ENCODE measurements at places on chromosomes 7 and 10.

DNA sequence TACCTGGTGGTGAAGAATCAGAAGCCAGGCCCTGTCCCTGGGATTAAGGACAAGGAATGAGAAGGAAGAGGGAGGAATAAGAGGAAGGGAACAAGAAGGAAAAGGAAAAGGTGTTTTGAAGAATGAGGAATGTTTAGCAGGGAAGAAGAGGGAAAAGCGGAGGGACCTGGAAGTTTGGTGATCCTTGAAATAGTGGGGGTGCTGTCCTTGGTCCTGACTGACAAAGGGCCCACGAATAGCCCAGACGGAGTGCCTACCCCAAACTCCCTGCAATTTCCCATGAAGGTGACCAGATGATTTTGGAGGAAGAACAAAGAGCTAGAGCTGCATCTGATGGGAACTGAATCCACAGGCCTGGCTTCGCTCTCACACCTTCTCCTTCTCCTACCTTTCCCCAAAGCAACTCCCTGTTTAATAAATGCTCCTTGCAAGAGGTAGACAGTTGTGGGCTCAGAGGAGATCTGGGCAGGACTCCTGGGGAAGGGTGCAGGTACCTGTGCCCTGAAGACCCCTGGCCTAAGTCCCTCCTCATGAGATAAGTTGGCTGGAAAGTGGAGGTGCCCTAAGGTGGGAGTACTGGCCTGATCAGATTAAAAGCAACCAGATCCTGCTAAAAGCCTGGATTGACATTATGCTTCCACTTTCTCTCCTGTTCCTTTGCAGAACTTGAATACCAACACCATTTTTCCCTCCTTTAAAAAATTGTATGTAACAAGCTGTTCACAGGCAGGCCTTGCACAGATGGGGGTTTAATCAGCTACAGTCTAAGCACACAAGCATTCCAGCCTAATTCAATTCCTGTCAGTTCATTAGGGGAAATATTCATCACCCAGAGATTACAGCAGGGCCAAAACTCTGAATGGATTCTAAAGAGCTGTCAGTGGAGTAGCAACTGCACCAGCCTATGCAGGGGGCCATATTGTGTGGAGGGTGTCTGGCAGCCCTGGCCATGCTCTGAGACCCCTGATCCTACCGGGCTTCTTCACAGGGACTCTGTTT, 19.4 kb downstream of the KAZALD1 start:
- peak; percentile 52 for DNase-seq

DNA sequence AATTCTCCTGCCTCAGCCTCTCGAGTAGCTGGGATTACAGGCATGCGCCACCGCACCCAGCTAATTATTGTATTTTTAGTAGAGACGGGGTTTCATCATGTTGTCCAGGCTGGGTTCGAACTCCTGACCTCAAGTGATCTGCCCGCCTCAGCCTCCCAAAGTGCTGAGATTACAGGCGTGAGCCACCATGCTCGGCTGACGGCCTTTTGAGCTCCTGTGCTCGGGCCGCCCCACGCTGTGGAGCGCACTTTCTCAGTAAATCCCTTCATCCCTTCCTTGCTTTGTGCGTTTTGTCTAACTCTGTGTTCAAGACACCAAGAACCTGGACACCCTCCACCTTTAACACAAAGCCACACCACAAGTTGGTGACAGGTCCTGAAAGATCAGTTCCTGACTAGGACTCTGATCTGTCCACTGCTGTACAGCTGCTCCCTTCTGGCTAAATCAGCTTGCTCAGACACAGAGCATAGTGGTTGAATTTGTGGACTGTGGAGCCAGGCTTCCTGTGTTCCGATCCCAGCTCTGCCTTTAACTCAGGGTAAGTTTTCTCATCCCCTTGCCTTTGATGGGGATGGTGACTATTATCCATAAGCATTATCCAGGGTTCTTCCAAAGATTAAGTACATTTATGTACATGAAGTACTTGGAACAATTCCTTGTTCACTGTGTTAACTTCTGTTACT, 20.1 kb downstream of the CHST3 start:
- DNase-seq: no peak

DNA sequence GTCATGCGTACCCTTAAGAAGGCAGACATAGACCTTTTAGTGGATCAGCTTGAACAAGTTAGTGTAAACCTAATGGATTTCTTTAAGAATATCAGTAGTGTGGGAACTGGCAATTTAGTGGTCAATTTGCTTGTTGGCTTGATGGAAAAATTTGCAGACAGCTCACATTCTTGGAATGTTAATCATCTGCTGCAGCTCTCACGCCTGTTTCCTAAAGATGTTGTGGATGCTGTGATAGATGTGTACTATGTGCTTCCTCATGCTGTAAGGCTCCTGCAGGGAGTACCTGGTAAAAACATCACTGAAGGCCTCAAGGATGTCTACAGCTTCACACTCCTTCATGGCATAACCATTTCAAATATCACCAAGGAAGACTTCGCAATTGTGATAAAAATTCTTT, 103.4 kb downstream of the ABCA13 start:
- no peak for DNase-seq

DNA sequence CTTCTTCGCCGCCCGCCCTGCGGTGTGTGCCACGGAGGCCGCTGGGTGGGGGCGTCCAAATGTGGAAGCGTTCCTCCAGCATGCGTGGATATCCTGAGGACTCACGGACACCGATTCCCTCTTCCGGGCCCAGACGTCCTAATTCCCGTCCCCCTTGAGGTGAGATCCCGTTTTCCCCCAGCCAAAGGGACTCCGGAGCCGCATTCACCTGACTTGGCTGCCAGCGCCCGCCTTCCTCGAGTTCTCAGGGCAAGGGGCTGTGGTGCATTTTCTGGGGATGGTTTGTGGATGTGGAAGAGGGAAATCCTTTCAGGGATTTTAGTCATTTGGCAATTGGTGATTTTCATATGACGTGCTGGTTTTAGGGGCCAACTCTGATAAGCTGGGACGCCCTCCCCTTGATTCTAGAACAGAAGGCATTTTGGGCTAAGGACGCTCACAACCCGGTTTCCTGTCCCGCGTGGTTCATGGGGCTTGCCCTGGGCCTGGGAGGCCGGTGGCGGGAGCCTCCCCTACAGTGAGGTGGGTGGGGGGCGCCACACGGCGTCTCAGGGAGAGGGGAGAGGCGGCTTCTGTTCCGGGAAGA, 165.4 kb downstream of the ACTR3B start:
- DNase-seq: no peak

DNA sequence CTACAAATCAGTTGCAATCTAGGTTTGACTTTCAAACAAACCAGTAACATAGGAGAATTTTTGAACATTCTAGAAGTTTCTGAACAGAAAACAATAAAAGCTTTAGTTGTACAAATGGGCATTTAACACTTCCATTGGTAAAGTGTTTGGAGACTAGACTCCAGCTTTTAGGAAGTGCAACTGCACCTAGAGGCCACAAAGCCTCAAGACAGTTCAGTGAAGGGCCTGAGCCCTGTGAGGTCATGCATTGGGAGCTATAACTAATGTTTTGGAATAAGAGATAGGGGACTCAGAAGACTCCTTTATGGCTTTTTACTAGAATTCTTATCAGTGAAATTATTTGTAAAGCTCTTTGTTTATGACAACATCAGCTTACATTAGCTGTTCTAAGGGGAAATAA, 3.0 kb upstream of the EPHB6 start:
- no peak for DNase-seq

GRCh38 chr7:26127411-26127810, 24.6 kb upstream of the NFE2L3 start:
- no peak for DNase-seq

- DNase-seq: no peak
These were observed 82.6 kb upstream of the NPVF start for GRCh38 chr7:25310896-25311295.

GRCh38 chr7:37109016-37109683, 339.5 kb downstream of the ELMO1 start:
- DNase-seq: no peak

- DNase-seq: no peak
These were observed 189.9 kb downstream of the PPP1R9A start for GRCh38 chr7:95097291-95097690.

GRCh38 chr10:21336476-21337170, 188.9 kb downstream of the SKIDA1 start:
- peak; percentile 78 for DNase-seq

- no peak for DNase-seq
These were observed 77.7 kb upstream of the GPR37 start for GRCh38 chr7:124843336-124843735.

GRCh38 chr7:27101957-27102580, 414 bp downstream of the HOXA2 start:
- no peak for DNase-seq

DNA sequence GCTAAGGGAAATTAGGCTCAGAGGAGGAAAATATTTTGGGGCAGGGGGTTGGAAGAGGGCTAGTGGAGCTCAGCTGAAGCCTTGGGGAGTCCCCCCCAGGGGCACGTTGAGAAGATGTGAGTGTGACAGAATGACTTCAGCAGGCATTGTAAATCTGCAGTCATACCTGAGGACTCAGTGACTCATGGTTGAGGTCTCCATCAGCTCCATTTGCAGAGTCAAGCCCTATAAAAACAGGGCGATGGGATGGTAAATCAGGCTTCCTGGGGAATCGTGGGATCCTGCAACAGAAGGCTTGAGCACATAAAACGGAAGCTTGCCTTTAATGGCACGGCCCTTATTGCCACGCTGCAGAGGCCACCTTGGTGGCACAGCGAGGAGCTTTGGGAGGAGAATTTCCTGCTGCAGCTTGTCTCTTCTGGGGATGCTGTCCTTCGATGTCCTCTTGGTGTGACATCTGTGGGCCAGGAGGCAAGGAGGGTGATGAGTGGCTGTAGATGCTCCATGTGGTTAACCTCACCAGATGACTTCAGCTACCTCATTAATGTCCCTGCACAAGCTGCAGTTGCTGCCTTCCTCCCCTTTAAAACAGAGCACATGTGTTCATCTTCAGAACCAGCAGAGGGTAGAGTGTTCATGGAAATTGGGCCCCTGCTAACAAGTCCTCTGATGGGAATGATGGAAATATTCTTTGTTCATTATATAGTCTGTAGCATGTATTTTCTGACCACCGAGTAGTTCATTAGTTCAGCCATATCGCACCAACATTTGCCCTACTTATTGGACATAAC, 285.9 kb downstream of the LRMDA start:
- peak; percentile 60 for DNase-seq

DNA sequence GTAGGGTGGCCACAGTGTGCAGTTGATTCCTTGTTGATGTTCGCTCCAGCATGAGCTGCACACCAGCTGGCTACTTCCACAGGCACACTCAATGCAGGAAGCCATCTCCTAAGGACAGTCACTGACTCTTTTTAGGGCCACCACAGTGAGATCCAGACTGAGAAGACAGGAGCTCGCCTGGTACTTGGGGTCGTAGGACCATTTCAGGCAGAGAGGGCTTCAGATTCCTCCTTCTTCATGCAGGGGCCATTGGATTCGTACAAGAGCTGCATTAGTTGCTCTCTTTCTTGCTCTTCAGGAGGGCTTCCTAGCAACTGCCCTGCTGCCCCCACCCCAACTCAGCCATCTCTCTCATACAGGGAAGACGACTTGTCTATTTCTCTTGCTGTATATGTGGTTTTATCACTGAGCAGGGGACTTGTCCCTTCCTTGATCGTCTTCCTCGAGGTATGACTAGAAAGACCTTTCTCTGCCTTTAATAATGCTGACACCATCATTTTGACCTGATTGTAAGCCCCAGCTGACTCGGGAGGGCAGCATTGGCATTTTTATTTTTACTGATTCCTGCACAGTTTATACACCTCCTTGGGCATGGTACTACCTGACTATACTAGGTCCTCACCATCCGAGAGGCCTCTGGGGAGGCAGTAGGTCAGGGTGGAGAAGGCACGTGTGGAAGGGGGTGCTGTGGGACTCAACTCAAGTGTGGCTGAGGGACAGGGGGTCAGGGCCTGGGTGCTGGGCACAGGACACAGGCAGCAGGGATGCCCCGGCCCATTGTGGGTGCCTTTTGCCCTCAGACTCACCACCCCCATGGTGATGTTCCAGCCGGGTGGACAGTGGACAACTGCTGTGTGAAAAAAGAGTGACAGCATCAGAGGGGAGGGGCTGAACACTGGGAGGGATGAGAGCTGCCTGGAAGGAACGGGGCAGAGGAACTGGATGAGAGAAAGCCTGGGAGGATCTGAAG, 136.7 kb upstream of the ZNF746 start:
- DNase-seq: no peak

DNA sequence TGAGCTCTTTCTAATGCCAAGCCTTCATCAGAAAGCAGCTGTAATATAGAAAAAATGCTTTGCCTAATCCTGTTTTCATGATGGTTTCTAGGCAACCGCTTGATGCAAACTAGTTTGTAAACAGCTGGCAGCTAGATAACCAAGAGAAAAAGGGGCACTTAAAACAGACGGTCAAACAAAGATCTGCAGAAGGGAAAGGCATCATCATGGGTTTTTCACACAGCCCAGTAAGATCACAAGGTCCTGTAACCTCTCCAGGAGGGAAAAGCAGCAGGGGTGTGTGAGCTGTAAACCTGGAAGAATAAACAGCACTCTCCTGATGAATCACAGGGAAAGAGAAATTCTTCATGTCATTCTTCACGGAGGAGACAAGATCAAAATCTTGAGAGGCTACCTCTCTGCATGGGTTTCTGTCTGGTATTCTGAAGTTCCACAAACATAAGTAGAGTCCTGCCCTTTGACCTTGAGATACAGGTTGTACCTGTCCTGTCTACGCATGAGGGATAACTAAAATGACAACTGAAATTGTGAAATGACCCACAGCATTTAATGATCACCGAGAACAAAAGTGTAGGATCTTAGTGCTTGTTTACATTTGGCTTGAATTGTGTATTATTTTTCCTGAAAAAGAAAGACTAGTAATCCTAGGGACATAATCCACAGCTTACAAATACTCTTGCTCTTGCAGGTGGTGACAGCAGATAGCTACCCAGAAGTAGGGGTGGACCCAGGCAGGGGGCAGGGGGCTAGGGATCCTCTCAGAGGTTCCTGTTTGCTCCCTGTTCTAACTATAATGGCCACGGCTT, 48.0 kb downstream of the CREB3L2 start:
- DNase-seq: peak; percentile 90

GRCh38 chr7:154310114-154310513, 257.9 kb downstream of the DPP6 start:
- no peak for DNase-seq

DNA sequence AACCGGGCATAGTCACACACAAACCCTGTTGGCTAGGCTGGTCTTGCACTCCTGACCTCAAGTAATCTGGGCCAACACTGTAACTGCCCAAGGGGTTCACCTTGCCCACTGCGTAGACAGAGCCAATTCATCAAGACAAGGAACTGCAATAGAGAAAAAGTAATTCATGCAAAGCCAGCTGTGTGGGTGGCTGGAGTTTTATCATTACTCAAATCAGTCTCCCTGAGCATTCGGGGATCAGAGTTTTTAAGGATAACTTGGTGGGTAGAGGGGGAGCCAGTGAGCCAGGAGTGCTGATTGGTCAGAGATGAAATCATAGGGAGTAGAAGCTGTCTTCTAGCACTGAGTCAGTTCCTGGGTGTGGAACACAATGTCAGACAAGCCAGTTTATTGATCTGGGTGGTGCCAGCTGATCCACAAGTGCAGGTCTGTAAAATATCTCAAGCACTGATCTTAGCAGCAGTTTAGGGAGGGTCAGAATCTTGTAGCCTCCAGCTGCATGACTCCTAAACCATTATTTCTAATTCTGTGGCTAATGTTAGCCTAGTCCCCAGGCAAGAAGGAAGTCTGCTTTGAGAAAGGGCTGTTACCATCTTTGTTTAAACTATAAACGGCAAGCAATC, 15.6 kb upstream of the FXYD4 start:
- DNase-seq: no peak

Measured in muscle of leg (tissue), 16 donors.